ENCODE measurements at places on chromosomes 7 and 10. TPM values are rescaled to one million over a fixed set of nuclear protein-coding genes. Genes with fewer than 3 reads are reported as not detected.

Gene SEM1
- total RNA-seq, result 50.0 TPM

GRCh38 chr7:92648067-92648466 is 57.9 kb upstream of the FAM133B start:
- DNase-seq, result no peak

- DNase-seq, result peak; percentile 80
Measured at GRCh38 chr7:142384493-142384922, 126.7 kb upstream of the PRSS58 start.

DNA sequence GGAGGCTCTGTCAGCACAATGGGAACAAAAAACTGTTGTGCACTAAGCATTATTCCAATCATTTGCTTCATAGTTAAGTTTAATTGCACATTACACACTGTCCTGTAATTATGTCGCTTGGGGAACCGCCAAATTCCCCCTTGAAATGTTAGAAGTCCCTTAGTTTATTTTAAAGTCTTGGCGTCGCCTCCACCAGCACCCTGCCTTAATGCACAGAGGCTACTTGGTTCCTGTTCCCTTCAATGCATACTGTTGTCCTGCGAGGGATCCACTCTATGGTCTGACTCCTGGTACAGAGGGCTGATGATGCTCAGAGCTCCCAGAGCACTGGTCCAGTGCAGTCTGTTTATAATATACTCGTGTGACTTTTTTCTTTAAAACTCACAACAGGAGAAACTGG is 330.7 kb downstream of the ELMO1 start:
- DNase-seq, result no peak

DNA sequence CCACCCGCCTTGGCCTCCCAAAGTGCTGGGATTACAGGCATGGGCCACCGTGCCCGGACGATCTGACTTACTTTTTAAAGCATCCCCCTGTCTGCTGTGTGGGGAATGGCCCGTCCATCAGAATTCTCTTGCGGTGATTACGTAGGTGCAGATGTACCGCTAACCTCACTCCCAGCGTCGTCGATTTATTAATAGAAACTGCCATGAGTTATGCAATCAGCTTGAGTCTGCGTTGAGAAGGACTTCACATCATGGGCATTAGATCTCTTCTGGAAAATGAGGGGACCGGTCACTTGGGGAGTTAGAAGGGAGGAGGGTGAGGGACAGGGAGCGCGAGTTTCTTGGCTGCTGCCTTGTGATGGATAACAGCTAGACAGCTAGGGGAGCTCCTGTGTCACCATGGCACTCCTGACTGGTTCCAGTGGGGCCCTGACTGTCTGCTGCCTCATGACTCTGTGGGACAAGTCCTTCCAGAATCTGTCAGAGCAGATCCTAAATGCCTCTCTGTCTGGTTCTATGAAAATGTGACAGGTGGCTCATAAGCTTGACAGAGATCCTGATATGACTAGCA is 35.2 kb downstream of the POR start:
- no peak for DNase-seq

Gene DYDC2
- total RNA-seq, result 0.12 TPM

GRCh38 chr7:66170309-66171231 is 34.6 kb upstream of the TPST1 start:
- DNase-seq, result no peak

Gene HMX2
- total RNA-seq, result not detected

DNA sequence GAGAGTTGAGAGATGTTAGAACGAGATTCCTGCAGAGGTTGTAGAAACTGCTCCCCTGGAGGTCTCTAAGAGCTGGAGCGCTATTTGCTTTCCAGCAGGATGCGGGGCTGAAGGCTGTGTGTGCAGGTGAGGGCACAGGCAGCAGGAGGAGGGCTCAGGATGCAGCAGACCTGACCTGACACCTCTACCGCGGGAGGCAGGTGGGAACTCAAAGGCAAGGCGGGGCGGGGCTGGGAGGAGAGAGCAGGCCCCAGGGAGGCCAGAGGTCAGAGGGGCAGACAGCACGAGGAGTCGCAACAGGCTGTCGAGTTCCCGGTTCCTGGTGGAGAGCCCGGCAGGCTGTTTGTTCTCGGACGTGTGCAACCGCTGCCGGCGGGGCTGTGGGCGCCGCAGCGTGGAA is 7.9 kb upstream of the CRTAC1 start:
- DNase-seq, result no peak

- DNase-seq, result no peak
Measured at GRCh38 chr10:50561266-50561665, 62.5 kb downstream of the SGMS1 start.

GRCh38 chr7:2101630-2102374 is 130.9 kb downstream of the MAD1L1 start:
- DNase-seq, result no peak

DNA sequence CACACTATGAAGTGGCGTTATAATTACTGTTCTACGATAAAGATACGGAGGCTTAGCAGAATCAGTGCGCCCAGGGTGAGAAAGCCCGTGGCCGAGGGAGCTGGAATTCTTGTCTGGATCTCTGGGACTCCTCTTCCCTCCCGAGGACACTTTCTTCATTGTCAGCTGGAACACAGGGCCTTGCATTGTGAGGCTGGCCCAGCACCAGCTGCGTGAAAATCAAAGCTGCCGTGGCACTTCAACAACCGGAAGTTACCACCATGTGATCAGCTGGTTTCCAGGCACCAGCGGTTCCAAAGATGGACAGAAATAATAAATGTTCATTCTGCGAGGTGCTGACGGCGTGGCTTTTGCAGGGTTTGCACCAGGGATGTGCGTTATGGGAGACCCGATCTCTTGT is 234.0 kb upstream of the PITRM1 start:
- DNase-seq, result no peak

- peak; percentile 19 for DNase-seq
Measured at GRCh38 chr7:142866361-142867096, 11.7 kb downstream of the EPHB6 start.

DNA sequence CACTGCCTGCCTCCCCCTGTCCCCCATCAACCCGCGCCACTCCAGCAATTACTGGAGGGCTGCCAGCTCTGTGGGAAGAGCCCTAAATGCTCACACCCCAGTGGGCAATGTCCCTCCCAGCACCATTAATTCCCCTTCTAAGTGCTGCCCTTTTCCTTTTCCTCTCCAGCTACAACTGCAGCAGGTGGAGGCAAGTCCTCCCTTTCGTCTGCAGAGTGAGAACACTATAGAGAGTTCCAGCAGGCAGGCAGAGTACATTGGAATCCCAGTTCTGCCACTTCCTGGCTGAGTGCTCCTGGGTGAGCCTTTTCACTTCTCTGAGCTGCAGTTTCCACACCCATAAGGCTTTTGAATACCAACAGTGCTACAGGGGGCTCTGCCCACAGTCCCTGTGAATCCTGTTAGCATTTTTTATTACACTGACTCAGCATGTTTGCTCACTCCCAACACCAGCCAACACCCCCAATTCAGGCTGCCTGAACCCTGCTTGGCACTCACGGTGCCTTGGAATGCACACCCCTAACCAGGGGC is 447.0 kb downstream of the GRID1 start:
- peak; percentile 26 for DNase-seq

All from A172 (cell line).